Stimulated activated naive B cell treated with anti-CD40 and anti-IgM and Interleukin-4, amounts not matched to agents 10 μg/mL and 1 μg/mL and 100 μg/mL, for 72 hours (primary cell): ENCODE measurements at places on chromosomes 3 and 15.

GRCh38 chr3:43629741-43630140, 7.9 kb upstream of the ANO10 start:
- no peak for DNase-seq

DNA sequence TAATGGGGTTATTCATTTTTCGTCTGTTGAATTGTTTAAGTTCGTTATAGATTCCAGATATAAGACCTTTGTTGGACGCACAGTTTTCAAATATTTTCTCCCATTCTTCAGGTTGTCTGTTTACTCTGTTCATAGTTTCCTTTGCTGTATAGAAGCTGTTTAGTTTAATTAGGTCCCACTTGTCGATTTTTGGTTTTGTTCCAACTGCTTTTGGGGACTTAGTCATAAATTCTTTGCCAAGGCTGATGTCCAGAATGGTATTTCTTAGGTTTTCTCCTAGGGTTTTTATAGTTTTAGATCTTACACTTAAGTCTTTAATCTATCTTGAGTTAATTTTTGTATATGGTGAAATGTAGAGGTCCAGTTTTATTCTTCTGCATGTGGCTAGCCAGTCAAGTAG, 58.9 kb upstream of the ZNF280D start:
- no peak for DNase-seq

DNA sequence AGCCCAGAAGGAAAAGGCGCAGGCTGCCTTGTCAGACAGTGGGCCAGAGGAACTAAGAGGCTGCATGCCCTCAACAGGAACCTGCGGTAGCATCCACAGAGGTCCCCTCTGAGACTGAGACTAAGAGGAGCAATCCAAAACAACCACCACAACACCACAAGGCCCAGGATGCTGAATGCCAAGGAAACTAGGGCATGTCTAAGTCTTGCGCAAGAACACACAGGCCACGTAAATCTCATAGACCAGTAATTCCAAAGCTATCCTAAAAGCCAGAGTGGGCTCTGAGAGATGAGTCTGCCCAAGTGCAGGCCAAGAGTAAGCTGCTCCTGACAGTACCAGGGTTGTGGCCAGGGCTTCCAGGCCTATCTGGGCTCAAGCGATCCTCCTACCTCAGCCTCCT, 12.9 kb downstream of the MON1A start:
- DNase-seq = no peak

DNA sequence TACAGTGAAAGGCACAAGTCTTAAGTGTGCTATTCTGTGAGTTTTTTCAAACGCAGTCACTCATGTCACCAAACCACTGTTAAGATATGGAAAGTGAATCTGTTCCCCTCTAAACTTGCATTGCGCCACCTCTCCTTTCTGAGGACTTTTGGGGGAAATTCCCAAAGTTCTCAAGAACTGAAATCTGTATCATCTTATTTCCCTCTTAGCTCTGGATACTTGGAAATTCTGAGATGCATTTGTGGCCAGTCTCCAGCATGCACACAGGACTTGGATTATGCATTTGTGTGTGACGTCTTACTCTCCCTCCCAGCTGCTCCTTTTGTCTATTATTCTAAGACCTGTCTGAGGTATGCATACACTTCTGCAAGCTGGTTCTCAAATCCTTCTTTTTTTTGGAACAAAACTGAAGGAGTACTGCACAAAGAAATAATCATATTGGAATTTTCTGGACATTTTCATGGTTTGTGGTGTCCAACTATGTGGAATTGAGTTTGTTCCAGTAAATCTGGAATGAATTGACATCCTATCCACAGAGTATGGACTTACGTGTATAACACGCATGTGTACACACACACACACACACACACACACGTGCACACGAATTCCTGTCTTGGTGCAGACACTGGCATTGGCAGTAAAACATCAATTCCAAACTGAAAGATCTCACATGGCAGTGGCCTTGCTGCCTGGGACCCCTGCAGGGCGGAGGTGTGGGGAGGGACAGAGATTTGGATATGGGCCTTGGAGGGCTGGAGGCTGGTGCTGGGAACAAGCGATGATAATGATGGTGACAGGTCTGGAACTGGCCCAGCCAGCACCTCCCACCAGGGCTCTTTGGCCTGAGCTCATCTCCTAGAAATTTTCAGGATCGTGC, 8.2 kb upstream of the LCTL start:
- DNase-seq = no peak

DNA sequence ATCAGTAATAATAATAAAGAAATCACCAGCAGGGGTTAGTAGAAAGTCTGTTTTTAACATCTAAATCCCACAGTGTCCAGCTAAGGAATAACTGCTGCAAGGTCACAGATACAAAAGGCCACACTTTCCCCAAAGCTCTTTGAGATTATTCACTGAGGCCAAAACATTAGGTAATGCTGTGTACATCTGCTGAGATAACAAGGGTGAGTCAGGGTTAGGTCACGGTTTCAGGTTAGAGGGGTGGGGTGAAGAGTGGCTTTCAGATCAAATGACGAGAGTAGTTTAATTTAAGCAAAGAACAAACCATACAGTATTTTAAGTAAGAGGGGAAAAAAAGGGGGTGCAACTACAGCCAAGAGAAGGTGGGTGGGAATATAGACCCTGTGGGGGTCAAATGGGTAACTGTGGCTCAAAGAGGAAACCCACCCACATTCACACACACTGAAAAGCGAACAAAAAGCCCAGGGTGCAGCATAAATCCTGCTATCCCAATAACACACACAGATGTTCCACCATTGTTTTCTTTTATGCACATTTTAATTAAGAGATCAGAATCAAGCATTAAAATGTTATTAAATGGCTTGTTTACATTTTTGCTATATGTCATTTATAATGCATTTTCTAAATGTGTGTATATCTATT, 412.9 kb downstream of the TIGIT start:
- no peak for DNase-seq

DNA sequence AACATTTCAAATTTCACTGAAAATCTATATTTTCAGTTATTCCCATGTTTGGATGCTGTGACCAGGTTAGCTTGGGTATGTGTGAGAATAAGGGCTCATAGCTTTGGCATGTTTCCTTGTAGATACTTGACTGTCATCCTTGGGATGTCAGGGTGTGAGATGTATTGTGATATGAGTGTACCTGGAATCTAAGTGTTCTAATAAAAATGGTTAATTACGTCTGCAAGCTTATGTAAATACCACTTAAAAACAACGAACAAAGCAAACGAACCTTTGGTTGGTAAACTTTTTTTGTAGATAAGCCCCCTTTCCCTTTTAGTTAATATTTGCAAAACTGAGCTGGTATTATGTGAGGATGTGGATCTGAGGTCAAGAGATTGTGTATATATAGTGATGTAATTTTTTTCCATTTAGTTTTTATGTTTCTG, 63.5 kb downstream of the FNDC3B start:
- DNase-seq = no peak

- DNase-seq = peak; percentile 83
These were observed at the start of gene SEMA7A for GRCh38 chr15:74433592-74434262. TSS of gene SEMA7A (minus strand) at chr15:74433958. CDS start at chr15:74433918, 40 bp downstream.
